Stimulated activated CD4-positive, alpha-beta T cell treated with anti-CD3 and anti-CD28 coated beads, TNF-alpha, amount 100 ng/mL, for 24 hours (primary cell): ENCODE measurements at places on chromosomes 5 and 9.

GRCh38 chr5:65758546-65759144 is 36.6 kb downstream of the NLN start:
- DNase-seq = no peak

DNA sequence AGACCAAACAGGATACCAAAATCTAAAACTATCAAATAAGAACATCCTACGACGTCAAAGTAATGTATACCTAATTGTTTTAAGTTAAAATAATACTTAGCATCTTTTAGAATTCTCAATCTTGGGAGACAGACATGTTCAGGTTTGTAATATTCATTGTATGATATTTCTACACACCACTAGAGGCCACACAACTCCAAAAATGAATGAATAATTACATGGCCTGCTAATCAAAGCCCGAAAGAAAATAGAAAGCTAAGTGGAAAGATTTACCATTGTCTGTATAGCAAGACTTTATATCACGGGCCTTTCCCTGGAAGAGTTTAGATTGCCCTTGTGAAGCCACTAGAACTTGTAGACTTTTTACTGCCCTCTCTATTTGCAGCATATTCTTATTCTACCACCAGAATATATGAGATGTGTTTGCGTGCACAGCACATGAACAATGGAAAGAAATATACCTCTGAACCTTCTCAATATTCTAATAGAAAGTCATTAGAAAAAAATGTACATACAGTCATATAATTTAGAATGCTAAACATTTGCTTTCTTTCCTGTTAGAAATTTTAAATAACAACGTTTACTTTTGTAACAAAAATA is 380.1 kb upstream of the NUDT12 start:
- no peak for DNase-seq

DNA sequence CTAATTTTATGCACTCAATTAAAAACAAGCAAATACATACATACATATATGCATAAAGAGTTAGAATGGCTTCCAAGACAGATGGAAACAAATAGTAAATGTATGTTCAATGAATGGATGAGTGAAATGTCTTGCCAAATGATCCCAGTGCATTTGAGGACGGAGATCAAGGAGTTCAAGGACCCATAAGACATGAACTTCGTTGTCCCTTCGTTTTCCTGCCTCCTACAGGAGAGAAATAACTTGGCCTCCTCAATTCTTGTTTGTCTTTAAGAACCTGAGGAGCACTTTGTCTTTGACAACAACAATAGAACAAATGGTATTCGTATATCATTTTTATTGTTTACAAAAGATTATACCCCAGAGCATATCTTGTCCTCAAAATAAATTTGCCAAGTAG is 2.4 kb upstream of the PAPPA start:
- DNase-seq = no peak

- DNase-seq = no peak
These were observed at the start of gene GGTA1 for GRCh38 chr9:121499427-121500164. GGTA1 (minus strand) TSS chr9:121499844; CDS start chr9:121467922, 31,922 bp downstream.

GRCh38 chr9:96217754-96218693 is 84.0 kb downstream of the HSD17B3 start:
- DNase-seq = peak; percentile 74

DNA sequence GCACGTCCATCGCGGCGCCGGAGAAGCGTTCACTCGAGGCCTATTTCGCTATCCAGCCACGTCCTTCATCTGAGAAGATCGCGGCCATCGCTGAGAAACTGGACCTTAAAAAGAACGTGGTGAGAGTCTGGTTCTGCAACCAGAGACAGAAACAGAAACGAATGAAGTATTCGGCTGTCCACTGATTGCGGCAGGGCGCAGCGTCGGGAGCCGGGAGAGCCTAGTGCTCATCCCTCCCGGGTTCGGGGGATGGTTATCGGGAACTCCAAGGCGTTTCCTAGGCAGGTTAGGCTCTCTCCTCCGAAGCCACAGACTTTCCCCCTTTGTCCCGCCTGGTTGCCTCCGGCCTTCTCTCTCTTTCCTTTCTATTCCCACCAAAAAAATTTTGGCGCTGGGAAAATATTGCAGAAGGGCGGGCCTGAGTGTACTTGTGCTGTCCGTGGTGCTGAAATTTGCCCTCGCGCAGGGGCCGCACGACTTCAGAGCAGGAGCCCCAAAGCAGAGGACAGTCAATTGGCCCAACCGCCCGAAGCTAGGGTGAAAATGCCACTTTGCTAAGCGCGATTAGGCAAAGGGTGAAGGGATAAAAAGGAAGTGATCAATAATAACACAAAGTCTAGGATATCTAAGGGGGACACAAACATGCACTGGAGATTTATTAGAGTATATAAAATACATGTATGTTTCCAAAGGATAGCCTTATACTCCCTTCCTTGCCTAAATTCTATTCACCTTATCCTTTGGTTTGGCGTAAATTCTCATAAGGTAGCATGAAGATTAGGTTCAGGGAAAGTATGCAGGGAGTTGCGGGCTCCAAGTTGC is 1.8 kb downstream of the POU4F3 start:
- no peak for DNase-seq

- DNase-seq = no peak
These were observed 815 bp upstream of the URM1 start for GRCh38 chr9:128370367-128370751.
